ENCODE measurements at places on chromosomes 7 and 10. TPM values are rescaled to one million over a fixed set of nuclear protein-coding genes. Genes with fewer than 3 reads are reported as not detected.

Gene HIBADH
- 22.4 TPM for total RNA-seq

Gene TAF5
- total RNA-seq, result 2.2 TPM

Gene FAM13C
- total RNA-seq, result 49.7 TPM

Gene TMEM176A
- total RNA-seq, result 77.7 TPM

Gene GPER1
- 11.2 TPM for total RNA-seq

Gene ANKRD7
- 0.65 TPM for total RNA-seq

Gene CC2D2B
- 11.8 TPM for total RNA-seq

Gene IGFBP1
- total RNA-seq, result not detected

Gene MAD1L1
- total RNA-seq, result 20.3 TPM

Gene CFAP70
- 0.94 TPM for total RNA-seq

Gene EXOC4
- total RNA-seq, result 69.5 TPM

Gene GTF2I
- total RNA-seq, result 132 TPM

Gene CNNM1
- 0.23 TPM for total RNA-seq

Gene PKD2L1
- 1.1 TPM for total RNA-seq

Gene WDFY4
- total RNA-seq, result 15.0 TPM

Gene KLF14
- total RNA-seq, result not detected

Gene HOGA1
- 1.9 TPM for total RNA-seq

Gene ELMO1
- total RNA-seq, result 38.8 TPM

Gene CCL24
- total RNA-seq, result 2.4 TPM

Gene PHKG1
- 4.6 TPM for total RNA-seq

Gene ZNF485
- 4.5 TPM for total RNA-seq

Gene ACSM6
- 0.99 TPM for total RNA-seq

Gene FRMD4A
- total RNA-seq, result 55.9 TPM

Gene NKX2-3
- 0.60 TPM for total RNA-seq

Gene CCL26
- total RNA-seq, result not detected

Gene LEP
- total RNA-seq, result 0.97 TPM

Gene NPSR1
- not detected for total RNA-seq

Data from aorta (tissue), 5 donors.